T-cell (primary cell): ENCODE measurements at places on chromosomes 5 and 9. TPM values are rescaled to one million over a fixed set of nuclear protein-coding genes. Genes with fewer than 3 reads are reported as not detected.

GRCh38 chr5:176747670-176748072 lies 62.7 kb upstream of the UNC5A start:
- no peak for DNase-seq

KIF3A gene
- 15.2 TPM for total RNA-seq

DNA sequence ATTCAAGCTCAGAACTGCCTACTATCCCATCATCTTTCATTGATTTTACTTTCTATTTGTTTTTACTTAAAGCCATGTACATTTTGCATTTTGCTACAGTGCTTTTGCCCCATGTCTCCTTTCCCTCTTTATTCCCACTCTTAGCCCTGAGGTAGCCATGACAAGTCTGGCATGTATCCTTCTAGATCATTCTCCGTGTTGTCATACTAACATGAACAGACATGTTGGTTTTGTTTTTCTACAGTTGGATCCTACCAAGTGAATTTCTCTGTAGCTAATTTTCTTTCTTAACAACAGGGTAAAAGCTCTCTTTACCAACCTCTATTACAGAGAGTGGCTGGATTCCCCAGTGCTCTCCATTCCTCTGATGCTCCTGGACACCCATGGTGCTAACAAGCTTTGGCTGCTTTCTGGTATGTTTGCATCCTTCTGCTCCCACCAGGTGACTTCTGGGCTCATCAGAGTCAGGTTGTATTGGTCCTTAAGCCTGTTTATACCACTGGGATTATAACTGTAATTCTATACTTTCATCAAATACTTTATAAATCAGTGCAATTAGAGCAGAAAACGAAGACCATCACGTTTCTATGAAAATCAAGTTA lies 38.8 kb upstream of the BOD1 start:
- no peak for DNase-seq

GRCh38 chr5:180645274-180646204 lies 3.9 kb downstream of the FLT4 start:
- DNase-seq, result no peak

DNA sequence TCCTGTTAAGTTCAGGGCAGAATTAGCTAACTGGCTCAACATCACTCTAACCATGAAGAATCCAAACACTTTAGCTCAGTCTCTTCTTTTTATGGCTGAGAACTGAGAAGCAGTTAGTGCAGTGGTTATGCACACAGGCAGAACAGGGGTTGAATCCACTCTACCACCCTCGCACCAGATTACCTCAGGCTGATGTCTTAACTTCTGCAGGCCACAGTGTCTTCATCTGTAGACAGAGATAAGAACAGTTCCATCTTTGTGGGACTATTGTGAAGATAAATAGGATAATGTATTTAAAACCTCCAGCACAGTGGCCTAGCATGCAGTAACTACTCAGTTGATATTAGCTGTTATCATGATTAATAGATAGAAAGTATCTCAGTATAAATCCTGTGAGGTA lies 54.8 kb downstream of the FAM114A2 start:
- DNase-seq, result no peak

MYO10 gene
- 0.23 TPM for total RNA-seq

FGF10 gene
- not detected for total RNA-seq

- DNase-seq, result no peak
These were observed 76.4 kb upstream of the TARS1 start for GRCh38 chr5:33364406-33364805.

- no peak for DNase-seq
These were observed 120.6 kb downstream of the PTTG1 start for GRCh38 chr5:160542281-160542680.

GRCh38 chr9:124779368-124780059 lies 2.6 kb downstream of the OLFML2A start:
- no peak for DNase-seq

GRCh38 chr5:72799721-72800120 lies 16.7 kb upstream of the TNPO1 start:
- no peak for DNase-seq

DNA sequence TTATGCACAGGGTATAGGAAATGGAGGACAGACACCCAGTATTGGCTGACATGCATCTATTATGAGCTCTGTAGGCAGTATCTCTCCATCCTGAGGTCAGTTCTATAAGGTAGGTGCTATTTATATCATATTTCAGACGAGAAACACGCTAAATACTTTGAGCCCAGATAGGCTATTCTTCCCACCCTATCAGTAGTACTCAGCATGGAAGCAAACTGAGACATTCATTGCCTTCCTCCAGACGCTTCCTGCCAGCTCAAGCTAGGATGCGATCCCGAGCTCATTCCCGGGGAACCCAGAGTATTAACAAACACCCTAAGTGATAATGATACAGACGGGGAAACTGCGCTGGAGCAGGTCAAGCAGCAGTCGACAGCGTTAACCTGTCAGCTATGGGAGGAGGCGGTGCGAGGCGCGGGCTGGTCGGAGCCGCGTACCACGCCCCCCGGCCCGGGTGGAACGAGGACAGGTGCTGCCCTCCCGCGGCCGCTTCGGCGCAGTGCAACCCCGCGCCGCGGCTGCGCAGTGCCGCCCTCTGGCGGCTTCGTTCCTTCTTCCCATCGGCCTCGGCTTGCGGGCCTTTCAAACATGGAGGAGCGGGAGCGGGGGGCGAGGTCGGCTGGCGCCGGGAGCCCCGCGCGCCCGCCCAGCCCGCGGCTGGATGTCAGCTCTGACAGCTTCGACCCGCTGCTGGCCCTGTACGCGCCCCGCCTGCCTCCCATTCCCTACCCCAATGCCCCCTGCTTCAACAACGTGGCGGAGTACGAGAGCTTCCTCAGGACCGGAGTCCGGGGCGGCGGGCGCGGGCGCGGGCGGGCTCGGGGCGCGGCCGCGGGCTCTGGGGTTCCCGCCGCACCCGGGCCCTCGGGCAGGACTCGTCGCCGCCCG lies at the start of gene LSM11:
TSS of gene LSM11 (plus strand) at position 550 of the 888 bp plus-strand sequence. CDS start at position 589, 39 bp downstream.
- peak; percentile 92 for DNase-seq

- no peak for DNase-seq
These were observed 12.4 kb downstream of the MORN5 start for GRCh38 chr9:122172131-122172530.

SLC26A2 gene
- 5.2 TPM for total RNA-seq

GRCh38 chr5:167332309-167332708 lies 959.1 kb upstream of the WWC1 start:
- DNase-seq, result no peak

ENTREP1 gene
- total RNA-seq, result 0.16 TPM

NUTM2F gene
- not detected for total RNA-seq

GRCh38 chr9:78130004-78130403 lies 98.4 kb upstream of the GNAQ start:
- no peak for DNase-seq

GRCh38 chr5:74320526-74320925 lies 320.0 kb downstream of the ENC1 start:
- no peak for DNase-seq

GRCh38 chr9:22073349-22073748 lies 64.2 kb upstream of the CDKN2B start:
- DNase-seq, result no peak

- no peak for DNase-seq
These were observed 179.4 kb downstream of the SNX18 start for GRCh38 chr5:54696931-54697330.

GRCh38 chr9:121707477-121708424 lies 56.3 kb downstream of the DAB2IP start:
- DNase-seq, result no peak

ACSL6 gene
- total RNA-seq, result 27.8 TPM

- DNase-seq, result no peak
These were observed 1.1 kb upstream of the NADK2 start for GRCh38 chr5:36242534-36243485.

GRCh38 chr5:139488260-139488659 lies 5.7 kb upstream of the STING1 start:
- no peak for DNase-seq

- DNase-seq, result no peak
These were observed 27.6 kb upstream of the CDKN2AIPNL start for GRCh38 chr5:134439210-134439654.

SV2C gene
- 0.07 TPM for total RNA-seq

DNA sequence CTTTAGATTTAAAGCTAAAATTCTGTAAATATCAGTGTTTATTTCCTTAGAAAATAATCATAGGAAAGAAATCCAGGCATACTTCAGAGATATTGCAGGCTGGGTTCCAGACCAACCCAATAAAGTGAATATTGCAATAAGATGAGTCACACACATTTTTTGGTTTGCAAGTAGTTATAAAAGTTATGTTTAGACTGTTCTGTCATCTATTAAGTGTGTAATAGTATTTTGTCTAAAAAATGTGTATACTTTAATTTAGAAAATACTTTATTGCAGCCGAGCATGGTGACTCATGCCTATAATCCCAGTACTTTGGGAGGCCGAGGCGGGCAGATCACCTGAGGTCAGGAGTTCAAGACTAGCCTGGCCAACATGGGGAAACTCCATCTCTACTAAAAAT lies 6.9 kb upstream of the RIC1 start:
- no peak for DNase-seq
